ENCODE measurements at places on chromosomes 7 and 10.

GRCh38 chr7:40095230-40095629 is 39.2 kb downstream of the MPLKIP start:
- DNase-seq = no peak

GRCh38 chr10:94427166-94427565 is 24.8 kb downstream of the TBC1D12 start:
- DNase-seq = no peak

GRCh38 chr10:95388539-95388938 is 97.7 kb upstream of the PDLIM1 start:
- no peak for DNase-seq

- DNase-seq = no peak
These were observed 7.1 kb downstream of the FKBP14 start for GRCh38 chr7:30019387-30019786.
